ENCODE measurements at places on chromosomes 7 and 10. TPM values are rescaled to one million over a fixed set of nuclear protein-coding genes. Genes with fewer than 3 reads are reported as not detected.

GRCh38 chr7:136057509-136057908, 80.3 kb upstream of the MTPN start:
- no peak for DNase-seq

GRCh38 chr7:116986611-116987565, 33.6 kb downstream of the ST7 start:
- no peak for DNase-seq

DNA sequence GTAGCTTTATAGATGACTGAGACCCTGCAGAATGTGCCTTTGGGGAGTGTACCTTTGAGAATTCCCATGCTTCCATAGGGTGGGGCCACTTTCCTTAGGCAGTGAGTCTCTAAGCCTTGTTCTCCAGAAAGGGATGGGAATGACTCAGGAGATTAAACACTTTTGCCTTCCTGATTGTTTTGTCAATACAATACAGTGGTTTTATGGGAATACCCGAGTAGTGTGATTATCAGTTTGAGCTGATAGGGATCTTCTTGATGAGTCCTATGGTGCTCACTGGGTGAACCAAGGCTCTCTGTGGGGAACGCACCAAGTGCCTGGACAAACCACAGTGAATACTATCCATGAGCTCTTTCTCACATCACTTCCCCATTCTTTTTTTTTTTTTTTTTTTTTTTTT, 6.3 kb downstream of the MYOF start:
- DNase-seq: peak; percentile 46

GRCh38 chr10:127151981-127152699, 44.3 kb downstream of the INSYN2A start:
- DNase-seq: no peak

- no peak for DNase-seq
These were observed 508.8 kb downstream of the CCSER2 start for GRCh38 chr10:84837041-84837812.

DNA sequence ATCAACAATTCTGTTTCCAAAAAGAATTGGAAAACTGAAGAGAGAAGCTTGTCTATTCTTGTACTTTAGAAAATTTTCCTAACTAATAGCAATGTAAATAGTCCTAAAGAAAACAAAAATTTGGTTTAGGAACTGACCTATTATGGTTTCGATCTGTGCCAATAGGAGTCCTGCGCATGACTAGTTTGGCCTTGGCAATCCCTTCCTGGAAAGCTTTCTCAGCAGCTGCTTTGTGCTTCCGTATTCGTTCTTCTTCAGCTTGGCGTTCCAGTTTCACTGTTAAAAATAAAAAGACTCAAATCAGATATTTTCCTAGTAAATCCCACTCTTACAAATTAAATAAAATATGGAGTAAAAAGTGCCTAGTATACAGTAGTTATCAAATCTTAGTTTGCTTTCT, 36.6 kb downstream of the FZD9 start:
- no peak for DNase-seq

DNA sequence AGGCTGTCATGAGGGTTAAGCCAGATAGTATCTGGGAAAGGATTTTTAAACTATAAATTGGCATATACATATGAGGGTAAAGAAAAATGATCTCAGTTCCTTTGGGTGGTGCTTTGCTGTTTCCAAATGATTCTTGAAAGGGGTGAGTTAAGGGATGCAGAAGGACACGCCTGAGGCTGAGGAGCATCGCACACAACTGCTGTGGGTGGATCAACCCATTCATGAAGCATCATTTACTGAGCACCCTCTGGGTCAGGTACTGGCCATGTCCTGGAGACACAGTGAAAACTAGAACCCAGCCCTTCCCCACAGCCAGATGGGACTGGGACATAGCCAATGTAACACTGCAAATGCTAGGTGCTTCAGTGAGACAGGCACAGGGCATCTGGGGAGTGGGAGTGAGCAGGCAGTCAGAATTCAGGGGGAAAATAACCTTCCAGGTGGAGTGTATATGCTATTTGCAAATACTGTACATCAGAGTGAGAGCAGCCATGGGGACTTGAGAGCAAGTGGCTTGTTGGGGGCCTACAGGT, 112.1 kb downstream of the WDFY4 start:
- DNase-seq: no peak

DNA sequence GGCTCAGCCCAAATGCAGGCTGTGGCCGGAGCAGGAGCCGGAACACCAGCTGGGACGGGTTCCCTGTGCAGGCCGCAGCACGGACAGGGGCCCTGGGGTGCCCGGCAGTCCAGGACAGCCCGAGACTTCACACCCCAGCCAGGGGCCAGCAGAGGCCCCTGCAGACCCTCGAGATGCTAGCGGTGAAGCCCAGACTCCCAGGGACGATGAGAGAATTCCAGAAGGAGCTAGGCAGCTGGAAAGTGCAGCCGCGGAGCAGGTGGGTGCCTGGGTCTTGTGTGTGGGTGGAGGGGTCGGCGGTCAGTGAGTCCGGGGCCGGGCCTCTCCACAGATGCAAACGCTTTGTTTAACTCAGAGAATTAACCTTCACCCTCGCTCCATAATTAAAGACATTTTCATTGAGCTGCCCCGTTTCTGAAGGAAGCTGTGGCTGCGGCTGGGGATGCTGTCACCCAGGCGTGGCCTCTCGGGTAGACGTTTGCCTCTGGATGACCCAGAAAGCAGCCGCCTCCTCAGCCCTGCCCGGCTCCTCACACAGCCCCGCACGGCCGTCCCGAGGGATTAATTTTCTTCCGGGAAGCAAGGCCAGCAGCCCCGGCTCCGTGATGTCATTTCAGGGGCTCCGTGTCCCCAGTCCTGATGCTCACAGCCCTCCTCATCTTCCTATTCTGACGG, 26.5 kb downstream of the KNDC1 start:
- DNase-seq: no peak

DNA sequence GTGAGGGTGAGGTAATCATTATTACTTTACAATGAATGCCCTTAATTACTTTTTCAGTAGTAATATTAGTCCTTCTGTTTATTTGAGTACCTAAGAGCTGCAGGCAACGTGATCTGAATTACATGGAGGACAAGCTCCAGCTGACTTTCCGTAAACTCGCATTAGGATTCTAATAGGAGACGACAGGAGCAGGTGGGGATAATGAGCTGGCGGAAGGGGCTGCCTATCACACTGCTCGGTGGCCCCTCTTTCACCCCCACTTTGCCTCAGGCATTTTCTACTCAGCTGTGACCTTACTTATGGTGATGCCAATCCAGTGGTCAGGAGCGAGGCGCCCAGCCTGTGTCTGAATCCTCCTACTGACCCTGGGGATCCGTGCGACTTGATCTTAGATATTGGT, at the start of gene C7orf33:
C7orf33 (plus strand) TSS at position 296 of the 400 bp plus-strand sequence. CDS start 160 bp downstream, outside the sequence.
- DNase-seq: no peak

DNA sequence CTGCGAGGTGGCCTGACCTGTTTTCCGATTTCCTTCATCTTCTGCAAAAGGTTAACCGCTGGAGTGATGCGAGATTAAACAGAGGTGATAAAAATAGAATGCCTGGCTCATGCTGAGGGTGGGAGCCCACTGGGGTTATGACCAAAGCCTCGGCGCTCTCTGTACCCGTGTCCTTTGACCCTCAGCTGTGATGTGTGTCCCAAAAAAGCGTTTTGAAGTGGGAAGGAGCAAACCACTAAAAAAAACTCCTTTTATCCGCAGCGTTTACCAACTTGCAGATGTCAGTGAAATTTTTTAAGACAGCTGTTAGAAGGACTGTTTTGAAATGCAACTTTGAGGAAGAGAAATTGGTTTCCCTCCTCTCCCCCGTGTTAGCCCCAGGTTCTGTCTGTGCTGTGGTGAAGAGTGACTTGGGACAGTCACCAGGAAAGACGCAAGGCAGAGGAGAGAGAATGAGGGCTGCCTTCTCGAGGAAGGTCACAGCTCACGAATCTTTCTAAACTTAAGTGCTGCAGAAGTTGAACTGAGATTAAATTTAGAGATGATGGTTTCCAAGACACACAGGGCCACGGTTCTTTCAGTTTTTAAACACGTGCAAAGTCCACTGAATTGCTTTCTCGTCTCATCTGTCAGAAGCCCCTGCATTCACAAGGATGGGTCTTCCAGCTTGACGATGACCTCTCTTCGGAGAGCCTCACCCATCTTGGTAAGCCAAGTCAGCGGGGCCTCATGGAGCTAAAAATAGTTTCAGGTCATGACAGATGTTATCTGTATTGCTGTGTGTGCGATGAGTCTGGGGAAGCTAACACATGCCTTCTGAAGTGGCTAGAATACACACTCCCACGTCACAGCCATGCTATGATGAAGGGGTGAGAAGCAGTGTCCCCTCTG, 27.6 kb downstream of the AMZ1 start:
- DNase-seq: no peak

DNA sequence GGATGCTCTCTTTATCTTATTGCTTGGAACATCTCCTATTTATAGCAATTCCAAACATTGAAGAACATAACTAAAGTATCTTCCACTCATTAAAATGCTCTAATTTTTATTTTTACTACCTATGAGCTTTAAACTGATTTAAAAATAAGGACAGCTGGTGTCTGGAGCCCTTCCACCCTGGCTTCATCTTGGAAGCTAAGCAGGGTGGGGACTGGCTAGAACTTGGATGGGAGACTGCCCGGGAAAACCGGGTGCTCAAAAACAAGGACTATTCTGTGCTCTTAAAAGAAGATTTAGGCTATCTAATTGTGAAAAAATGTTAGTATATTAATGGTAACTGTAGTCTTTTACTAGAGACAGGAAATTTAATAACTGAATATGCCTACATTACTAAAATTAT, 69.2 kb downstream of the ARMC3 start:
- no peak for DNase-seq

DNA sequence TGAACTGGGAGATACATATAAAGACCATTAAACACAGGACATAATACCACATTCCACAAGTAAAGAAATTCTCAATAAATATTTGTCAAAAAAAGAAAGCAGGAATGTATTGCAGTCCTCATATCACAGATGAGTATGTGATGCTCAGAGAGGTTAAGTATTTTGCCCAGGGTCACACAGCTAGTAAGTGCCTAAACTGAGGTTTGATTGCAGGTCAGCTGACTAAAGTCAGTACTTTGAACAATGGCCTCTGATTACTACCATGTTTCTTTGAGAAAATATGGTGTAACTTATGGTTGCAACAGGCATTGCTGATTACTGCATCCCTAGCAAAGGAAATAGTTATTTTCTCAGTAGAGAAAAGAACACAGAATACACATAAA, 267.1 kb downstream of the ELMO1 start:
- no peak for DNase-seq

GRCh38 chr7:107792364-107792763, 10.7 kb downstream of the SLC26A3 start:
- DNase-seq: no peak

- no peak for DNase-seq
These were observed 33.1 kb downstream of the CACNA2D1 start for GRCh38 chr7:82410461-82410860.

DNA sequence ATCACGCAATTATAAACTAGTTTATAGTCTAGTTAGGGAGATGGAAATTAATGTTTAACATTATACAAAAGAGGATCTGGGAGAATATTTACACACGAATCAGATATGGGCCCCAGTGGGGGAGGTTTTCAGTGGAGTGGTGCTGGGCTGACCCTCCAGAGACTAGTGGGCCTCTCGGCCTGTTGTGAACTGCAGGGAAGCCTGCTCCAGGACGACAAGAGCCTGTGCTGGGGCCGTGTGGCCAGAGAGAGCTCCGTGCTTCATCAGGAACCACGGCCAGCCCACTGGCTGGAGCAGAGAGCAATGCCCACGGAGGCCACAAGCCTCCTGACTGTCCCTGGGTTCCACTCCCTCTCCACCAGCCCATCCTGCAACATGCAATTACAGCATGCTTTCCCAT, 11.3 kb upstream of the ESYT2 start:
- DNase-seq: no peak

Gene SHTN1
- polyA plus RNA-seq: 37.2 TPM

Gene SLC13A1
- 1.7 TPM for polyA plus RNA-seq

Gene DKK1
- polyA plus RNA-seq: 2.7 TPM

Gene FFAR4
- polyA plus RNA-seq: 0.51 TPM

Gene CADPS2
- polyA plus RNA-seq: 15.1 TPM

Gene C7orf57
- 0.28 TPM for polyA plus RNA-seq
